ENCODE measurements at places on chromosomes 3 and 15.
A peak's percentile ranks its signal among the peaks of the same experiment; 100 is the strongest.

GRCh38 chr3:127063916-127064315 lies 81.0 kb downstream of the PLXNA1 start:
- DNase-seq = no peak

DNA sequence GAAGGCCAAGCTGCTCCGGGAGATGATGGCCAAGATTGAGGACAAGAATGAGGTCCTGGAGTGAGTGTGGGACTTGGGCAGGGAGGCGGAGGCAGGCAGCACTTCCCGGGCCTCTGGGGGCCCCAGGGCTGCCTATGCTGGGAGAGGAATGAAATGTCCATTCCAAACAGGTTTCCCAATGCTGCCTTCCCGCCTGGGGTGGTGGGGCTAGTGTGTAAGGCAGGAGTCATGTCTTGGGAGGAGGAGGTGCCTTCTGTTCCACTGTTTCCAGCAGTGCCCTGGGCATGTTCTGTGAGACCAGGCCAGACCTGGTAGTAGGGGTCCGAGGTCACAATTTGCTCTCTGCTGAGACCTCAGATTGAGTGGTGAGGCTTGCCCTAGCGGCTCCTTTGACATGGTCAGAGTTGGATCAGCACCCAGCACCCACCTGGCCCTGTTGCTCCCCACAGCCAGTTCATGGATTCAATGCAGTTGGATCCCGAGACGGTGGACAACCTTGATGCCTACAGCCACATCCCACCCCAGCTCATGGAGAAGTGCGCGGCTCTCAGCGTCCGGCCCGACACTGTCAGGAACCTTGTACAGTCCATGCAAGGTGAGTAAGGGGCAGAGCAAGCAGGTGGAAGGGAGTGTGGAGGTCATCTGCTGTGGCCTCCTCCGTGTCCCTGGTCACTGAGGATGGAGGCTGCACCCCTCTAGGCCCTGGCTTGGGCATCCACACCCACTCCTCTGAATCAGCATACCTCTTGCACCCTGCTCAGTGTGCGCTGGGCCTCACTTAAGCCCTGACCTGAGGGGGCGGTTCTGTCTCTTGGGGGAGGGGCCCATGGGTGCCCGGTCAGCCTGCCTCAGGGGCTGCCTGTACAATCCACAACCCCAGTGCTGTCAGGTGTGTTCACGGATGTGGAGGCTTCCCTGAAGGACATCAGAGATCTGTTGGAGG lies 27.3 kb downstream of the PTPN23 start:
- no peak for DNase-seq

DNA sequence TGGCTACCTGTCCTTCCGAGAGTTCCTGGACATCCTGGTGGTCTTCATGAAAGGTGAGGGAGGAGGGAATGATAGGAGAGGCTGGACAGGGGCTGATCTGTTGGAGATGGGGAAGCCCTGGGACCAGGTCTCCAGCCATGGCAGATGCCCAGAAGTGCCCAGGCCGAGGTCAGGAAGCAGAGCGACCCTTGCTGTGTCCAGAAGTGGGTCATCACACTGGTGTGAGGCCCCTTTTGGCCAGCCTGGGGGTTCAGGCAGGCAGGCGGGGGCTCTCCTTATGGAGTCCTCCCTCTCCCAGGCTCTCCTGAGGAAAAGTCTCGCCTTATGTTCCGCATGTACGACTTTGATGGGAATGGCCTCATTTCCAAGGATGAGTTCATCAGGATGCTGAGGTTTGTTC lies 17.8 kb downstream of the DUOX1 start:
- no peak for DNase-seq

- no peak for DNase-seq
Observed at GRCh38 chr3:171531716-171532115, 71.5 kb upstream of the TNIK start.

GRCh38 chr15:47432826-47433225 lies 284.5 kb upstream of the SEMA6D start:
- DNase-seq = no peak

DNA sequence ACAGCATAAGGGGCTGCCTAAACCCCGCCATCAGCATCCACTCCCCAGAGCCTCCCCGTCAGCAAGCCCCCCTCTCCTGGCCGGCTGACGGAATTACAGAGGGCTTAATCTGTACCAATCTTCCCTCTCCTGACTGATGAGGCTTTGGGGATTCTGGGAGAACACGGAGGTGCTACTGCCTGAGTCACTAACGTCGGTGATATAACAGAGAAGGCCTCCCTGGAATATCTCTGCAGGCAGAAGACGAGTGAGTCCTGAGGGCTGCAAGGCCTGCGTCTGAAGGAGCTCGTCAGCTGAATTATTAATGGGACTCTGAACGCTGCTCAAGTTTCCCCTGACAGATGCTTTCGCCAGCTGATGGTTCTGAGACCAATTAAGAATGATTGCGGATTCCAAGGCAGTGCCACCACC lies 147.7 kb downstream of the XXYLT1 start:
- DNase-seq = no peak

DNA sequence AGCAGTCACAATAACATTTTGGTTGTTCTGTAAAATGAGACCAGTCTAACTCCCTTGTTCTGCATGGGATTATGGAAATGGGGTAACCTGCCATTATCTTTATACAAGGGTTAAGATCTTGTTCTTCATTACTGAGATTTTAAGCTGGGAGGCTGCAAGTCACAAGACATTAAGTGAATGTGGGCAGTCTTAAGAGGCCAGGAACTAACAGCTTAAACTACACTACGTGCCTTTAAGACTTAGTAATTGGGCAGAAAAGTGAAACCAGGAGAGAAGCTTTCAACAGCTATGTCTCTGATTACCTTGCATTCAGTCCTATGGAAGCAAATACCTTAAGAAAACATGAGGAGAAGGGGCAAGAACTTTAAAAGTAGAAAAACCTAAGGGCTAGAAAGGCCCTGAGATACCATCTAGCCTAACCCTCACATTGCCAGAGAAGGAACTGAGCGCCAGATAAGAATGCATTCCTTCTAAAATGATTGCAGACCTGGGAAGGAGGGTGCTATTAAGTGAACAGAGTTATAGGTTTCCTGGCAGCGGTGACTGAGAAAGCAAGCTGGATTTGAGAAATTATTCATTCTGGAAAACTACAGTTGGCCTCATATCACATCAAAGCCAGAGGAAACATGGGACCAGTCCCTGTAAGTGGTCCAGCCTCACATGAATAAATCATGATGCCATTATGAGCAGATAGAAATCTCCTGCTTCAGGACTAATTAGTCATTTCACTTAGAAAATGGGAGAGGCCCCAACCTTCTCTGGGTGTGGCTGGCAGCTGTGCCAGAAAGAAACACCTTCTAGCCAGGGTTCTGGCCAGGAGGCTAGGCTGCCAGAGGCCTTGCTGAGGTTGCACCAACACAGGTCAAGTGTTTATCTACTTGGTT lies 32.9 kb downstream of the DAPK2 start:
- no peak for DNase-seq

DNA sequence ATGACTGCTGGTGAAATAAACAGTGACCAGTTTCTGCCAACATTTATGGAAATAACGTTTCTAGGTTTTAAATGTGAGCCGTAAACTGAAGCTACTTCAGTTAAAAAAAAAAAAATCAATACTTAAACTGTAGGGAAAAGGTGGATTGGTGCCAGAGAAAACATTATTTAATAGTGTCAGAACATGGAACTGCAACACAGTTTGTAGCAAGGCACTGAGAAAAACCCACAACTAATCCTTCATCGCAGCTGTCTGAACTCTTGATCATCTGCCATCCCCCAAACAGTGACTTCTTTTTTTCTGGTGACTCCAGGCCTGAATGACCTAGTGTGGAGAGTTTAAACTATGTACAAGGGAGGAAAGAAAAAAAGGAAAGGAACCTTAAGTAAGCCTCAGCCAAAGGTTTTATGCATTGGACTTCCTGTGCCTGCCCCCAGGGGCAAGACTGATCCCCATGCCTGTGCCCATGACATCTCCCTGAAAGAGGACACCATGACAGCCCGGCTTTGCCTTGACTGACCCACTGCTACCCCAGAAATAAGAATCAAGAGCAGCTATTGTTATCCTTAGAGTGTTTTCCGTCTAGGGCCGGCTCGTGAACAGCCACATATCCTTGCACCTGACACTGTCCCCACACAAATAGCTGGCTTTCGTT lies 33.1 kb downstream of the CRTAP start:
- DNase-seq = no peak

DNA sequence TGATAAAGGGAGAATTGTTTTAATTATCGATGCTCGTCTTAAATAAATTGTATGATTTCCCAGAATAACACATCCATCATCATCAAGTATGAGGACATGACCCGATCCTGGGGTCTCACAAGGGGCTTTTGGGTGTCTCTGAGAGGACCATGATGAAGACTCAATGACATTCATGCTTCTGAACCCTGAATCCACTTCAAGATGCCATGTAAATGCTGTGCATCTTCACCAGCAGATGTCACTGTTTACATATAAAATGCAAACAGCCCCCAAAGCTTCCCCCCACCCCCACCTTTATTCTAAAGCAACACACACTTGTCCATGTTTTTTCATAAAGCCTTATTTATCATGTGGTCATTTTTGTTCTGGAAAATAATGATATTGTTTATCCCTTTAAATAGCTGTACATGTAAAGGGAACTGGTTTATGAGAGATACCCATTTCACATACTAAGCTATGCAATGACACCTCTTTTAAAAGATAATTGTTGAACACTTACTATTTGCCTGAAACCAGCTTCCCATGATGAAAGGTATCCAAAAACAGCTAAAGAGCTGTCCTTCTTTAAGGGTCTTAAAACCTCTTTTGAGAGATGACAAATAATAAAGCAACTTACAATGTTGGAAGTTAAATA lies 69.7 kb upstream of the UBE3A start:
- DNase-seq = peak; percentile 15

DNA sequence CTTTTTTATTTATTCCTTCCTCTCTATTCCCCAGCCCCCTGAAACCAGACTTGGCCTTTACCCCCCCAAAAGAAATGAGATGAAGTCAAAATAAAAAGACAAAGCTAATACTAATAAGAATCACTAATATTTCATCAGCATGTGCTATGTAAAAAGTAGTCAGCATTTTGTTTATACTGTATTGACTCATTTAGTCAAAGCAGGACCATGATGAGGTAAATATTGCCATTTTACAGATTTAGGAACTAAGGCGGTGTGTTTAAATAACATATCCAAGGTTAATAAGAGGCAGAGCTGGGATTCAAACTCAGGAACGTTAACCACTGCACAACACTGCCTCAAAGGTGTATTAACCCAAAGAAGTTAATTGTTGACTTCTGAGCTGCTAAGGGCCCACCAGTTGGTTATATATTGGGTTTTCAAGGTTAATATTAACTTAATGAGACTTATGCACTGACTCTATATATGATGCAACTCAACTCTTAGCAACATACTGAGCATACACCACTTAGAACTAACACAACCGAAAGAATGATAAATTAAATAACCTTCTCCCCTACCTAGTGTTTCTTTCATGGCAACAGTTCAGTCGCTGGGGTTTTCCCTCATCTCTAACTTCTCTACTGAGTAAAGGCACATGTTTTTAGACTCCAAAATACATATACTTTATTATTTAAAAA lies 34.7 kb downstream of the FOXP1 start:
- no peak for DNase-seq

DNA sequence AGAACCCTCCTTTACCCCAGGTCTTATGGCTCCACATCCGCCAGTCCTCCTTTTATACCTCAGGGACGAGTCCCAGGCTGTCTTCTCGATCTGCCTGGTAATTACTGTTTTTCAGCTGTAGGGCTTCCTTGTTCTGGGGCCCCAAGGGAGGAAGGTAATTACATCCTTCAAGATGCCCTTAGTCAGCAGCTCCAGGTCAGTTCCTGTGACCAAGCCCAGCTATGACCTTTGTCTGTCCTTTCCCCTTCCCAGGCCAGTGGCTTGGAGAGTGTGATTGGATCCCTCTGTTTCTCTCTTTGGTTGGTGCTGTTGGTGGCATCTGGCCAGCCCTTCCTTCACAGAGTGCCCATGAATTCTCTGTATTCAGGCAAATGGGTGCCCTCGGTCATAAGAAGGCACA lies 92.6 kb downstream of the AAGAB start:
- no peak for DNase-seq

DNA sequence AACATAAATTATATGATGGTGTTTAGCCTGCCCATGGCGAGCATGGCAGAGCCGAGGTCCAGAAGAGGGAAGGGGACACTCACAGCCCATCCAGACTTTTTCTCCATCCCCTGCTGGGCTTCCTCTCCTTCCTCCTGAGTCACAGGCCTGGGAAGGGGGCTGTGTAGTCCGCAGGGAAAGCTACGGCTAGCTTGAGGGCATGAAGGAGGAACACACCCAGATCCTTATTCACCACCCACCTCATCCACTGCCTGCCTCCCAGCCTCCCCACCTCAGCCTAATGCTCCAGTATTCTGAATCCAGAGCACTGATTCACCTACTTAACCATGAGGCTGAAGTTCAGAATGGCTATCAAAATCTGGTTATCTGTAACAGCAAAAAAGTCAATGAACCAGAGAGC lies 97.8 kb downstream of the OXNAD1 start:
- no peak for DNase-seq

DNA sequence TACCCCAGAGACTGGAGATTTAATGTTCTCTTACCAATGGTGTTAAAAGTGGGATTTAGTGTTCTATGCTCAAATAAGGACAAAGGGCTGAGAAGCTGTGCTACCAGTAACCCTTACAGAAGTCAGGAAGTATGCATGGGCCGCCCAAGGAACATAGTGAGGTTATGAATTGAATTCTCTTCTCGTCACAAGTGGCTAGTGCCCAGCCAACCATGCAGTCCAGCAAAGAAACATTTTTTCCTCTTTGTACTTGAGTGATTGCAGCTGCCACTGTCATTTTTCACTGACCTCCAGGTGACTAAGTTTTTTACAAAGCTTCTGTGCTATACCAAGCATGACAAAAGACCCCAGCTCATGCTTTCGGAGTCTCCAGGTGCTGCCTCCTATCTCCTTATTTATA lies 110.6 kb upstream of the DCBLD2 start:
- no peak for DNase-seq

DNA sequence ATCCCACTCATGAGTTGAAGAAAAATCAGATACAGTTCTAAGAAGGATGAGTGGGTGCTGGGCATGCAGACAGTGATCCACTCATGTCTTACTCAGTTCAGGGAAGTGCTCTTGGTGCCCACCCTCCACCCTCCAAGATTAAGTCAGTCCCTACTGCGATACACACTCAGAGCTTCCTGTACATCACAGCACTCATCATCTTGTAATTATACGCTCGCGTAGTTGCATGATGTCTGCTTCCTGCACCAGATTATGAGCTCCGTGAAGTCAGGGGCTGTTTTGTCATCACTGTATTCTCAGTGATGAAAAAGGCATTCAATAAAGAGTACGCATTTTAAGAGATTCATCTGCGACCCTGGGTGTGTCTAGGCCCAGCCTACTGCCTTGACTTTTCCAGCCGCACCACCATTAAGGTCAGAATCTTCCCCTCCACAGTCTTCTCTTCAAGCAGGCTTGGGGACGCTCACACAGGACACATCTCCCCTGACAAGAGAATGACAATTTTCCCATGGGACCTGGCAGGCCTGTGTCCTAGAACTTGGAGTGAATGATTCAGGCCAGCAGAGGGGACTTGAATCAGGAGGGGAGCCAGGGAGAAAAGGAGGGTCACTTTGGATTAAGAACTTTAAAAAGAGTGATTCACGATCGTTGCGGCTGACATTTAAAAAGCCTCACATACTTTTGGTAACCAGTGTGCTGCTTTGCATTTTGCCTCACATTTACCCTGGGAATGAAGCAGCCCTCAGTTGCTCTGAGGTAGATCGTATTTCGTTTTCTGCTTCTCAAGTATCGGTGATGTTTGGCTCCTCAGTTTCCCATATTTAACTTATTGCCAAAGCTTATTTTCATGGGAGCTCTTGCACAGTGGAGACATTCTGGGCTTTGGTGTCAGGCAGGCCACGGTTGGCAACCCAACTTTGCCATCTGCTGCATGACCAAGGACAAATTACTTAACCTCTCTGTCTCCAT lies 7.9 kb upstream of the PDE8A start:
- no peak for DNase-seq

Data from DND-41 (cell line).